ENCODE measurements at places on chromosomes 3 and 15. TPM values are rescaled to one million over a fixed set of nuclear protein-coding genes. Genes with fewer than 3 reads are reported as not detected.

Gene LRRC34
- total RNA-seq = 6.6 TPM

Gene MRPL3
- 128 TPM for total RNA-seq

Gene FAM227B
- 2.0 TPM for total RNA-seq

Gene PLAAT1
- not detected for total RNA-seq

Gene PLSCR2
- not detected for total RNA-seq

Data from placental pericyte (primary cell).